ENCODE measurements at places on chromosomes 4 and X.

DNA sequence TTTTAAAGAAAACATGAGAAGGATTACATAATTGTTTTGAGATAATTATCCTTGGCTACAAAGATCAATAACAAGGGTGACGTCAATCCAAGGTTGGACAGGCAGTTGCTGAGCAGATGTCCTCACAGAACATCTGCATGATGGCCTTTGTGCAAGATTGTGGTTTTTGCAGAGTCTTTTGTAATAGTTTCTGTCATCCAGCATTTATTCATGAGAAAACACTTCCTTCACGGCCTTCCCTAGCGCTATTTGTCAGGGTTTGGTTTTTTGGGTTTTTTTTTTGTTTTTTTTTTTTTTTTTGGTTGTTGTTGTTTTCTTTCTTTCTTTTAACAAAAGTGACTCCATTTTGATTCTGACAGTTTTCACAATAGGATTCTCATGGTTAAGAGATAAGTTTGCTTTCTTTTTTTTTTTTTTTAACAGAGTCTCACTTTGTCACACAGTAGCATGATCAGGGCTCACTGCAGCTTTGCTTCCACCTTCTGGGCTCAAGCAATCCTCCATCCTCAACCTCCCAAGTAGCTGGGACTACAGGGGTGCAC is 31.5 kb upstream of the ELF2 start:
- DNase-seq: peak; percentile 25

DNA sequence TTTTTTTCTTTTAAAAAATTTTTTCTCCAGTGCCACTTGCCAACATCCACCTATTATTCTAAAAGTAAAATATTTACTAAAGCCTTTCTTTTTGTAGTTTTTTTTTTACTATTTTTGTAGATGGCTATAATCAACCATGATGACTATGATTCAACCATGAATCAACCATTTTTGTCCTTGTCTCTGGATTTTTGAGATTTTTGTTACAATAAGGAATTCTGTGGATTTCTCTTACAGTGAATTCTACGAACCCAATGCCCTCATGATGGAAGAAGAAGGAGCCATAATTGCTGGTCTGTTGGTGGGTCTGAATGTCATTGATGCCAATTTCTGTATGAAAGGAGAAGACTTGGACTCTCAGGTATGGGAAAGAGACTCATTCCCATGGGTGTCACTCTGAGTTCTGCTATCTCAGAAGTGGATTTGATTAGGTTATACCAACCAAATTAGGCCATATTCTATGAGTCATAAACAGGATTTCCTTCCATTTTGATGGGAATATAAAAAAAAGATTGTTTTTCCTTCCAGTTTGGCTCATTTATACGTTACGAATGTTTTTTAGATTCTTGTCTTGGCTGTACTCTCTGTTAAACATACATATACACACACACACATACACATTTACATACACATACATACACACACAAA is 46.7 kb downstream of the RUFY3 start:
- DNase-seq: peak; percentile 2

DNA sequence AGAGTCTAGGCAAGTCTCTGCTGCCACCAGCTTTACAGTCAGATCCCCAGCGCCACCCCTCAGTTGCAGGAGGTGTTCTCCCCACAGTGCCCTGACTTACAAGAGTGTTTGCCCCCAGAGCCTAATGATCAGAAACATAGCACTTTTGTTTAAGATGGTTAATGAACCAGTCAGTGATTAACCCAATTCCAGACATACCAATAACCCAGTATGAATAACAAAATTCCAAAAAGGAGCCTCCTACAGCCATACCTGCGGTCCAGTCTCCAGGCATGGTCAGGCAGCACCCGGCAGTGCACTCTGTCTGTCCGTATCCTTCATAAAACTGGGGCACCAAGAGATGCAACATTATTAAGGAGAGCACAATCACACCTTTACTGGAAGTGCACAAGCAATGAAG is 30.7 kb upstream of the CENPU start:
- no peak for DNase-seq

DNA sequence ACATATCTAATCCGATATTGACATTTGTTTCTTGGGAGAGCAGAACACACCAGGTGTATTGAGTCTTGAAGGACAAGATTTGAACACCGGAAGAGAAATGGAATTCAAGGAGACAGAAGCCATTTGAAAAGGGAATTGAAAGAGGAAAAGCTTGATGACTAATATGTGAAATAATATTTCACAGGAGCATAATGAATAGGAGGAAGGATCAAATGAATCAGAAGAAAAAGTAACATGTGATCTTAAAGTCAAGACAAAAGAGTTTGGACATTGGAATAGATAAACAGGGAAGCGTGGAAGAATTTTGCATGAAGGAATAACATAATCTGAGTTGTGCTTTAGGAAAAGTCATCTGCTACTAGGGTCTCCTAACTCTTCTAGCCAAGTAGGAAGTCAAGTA is 145.5 kb upstream of the PDHA2 start:
- no peak for DNase-seq

DNA sequence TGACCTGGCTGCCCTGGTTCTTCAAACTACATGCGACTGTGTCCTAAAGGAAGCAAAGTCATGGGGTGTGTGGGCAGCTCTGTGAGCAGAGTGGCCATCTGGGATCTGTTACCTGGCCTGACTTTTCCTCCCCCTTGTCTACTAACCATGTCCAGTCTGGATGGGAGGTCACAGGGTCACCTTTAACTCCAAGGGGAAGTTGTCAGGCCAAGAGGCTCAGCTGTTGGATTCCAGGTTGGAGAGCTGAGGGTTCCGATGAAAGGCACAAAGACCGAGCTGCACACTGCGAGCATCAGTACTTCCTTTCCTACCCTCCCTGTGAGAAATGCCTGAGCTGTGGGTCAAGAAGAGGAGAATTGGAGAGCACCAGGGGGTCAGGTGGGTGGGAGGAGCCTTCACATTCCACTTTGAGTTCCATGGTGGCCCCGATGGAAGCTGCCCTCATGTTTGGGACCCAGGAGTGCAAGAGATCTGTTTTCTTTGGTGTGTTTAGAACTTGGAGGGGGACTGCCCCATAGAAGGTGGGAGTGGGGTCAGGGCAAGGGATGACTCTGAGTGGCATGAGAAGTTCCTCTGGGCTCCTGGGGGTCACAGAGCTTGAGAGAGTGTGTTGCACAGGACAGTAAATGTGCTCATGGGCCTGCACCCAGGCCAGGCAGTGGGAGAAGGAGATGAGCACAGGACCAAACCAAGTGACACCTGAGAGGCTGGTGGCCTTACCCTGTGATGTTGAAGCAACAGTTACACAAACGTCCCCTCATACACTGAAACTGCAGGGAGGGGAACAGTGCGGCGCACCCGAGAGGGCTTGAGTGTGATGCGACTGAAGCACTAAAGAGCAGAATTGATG is 36.2 kb downstream of the RGS12 start:
- no peak for DNase-seq

- DNase-seq: peak; percentile 34
Observed at GRCh38 chrX:39850630-39851152, 247.1 kb downstream of the BCOR start.

DNA sequence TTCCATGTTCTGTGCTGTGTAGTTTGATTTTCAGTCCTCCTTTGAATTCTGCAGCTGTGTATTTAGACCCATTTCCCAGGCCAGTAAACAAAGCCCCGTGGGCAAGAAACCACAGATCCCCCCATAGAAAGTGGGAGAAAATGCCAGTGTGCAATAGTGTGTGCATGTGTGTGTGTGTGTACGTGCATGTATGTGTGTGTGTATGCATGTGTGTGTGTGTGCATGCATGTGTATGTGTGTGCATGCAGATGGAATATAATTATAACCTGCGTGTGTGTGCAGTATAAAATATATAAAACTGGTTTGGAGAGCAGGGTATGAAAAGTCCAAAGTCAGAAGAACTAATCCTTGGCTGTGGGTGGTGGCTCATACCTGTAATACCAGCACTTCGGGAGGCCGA is 5.2 kb upstream of the CD99 start:
- DNase-seq: no peak

GRCh38 chr4:110472583-110473329 is 3.2 kb upstream of the ENPEP start:
- no peak for DNase-seq

DNA sequence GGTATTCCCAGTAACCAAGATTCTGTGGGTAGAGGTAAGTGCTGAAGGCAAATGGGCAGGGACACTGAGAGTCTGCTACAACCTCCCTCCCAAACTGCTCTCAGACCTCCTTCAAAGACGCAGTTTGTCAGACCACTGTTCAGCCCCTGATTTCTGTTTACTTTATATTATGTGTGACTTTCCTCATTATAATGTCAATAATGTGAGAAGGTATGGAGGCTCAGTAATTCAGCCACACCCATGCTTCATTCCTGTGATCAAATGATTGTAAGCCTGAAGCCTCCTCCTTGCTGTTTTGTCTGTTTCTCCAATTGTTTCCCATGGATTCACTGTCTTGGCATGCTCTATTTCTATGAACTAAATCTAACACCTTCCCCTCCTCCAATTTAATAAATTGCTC is 75.6 kb downstream of the SYTL5 start:
- DNase-seq: no peak

DNA sequence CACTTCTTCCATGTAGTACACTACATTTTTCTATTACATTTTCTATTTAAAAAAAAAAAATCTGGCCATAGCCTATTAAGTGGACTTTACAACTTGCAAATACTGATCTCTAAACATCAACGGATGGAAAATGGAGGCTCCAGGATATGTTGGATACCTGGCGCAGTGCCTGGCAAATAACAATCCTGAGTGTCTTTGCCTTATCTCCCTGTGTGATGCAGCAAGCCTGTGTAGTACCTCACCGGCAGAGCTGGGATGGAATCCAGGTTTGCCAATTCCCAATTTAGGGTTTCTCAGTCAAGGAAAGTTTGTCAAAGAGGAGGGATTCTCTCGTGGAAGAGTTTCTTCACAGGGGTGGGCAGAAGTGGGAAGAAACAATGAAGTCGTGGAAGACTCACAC is 93.2 kb downstream of the KDR start:
- DNase-seq: no peak

DNA sequence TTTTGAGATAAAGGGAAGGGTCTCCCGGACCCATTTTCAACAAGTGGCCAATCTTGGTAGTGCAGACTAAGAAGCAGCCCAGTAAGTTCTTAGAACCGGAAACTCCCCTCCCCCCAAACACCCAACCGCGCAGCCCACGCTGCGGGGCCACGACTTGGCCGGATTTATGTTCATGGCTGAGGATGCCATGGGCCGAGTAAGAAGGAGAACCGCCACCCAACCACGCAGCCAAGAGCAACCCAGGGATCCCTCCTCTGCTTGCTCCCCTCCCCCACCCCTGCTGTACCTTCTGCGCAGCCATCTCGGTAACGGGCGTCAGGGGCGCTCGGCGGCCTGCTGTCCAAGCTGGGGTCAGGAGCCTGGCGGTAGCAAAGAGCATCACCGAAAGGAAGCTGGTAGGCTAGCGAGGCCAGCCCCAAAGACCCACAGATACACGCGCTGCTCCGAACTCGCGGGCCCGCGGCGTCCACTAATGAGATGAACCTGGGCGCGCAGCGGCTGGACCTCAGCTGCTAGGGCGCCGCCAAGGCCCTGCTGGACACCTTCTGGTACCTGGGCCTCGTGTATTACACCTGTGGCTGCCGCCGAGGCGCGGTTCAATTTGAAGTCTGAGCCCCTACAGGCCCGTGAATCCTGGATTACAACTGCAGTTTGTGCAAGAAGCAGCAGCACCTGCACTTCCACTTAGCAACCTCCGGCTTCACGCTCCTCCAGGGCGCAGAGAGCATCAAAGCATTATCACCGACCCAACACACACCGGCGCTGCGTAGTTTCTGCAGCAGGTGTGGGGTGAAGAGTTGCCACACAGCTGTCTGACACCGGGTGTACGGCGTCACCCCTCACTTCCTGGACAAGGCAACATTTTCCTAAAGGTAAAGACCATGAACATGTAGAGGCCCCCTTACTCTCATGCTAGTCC is 63.4 kb downstream of the NUDT10 start:
- peak; percentile 24 for DNase-seq

- DNase-seq: no peak
Observed at GRCh38 chr4:75555294-75556164, at the start of gene ODAPH. TSS of gene ODAPH (plus strand) at chr4:75556066. CDS start at chr4:75556083, 17 bp downstream.

GRCh38 chr4:127832585-127832984 is 48.1 kb upstream of the PLK4 start:
- DNase-seq: no peak

- no peak for DNase-seq
Observed at GRCh38 chr4:13982010-13982409, 354.5 kb upstream of the BOD1L1 start.

GRCh38 chr4:157582141-157582540 is 361.6 kb downstream of the GRIA2 start:
- no peak for DNase-seq

Measured in hindlimb muscle (tissue), 1 donor.